Peyer's patch (tissue), 4 donors: ENCODE measurements at places on chromosomes 13 and 19. TPM values are rescaled to one million over a fixed set of nuclear protein-coding genes. Genes with fewer than 3 reads are reported as not detected.
A peak's percentile ranks its signal among the peaks of the same experiment; 100 is the strongest.

DNA sequence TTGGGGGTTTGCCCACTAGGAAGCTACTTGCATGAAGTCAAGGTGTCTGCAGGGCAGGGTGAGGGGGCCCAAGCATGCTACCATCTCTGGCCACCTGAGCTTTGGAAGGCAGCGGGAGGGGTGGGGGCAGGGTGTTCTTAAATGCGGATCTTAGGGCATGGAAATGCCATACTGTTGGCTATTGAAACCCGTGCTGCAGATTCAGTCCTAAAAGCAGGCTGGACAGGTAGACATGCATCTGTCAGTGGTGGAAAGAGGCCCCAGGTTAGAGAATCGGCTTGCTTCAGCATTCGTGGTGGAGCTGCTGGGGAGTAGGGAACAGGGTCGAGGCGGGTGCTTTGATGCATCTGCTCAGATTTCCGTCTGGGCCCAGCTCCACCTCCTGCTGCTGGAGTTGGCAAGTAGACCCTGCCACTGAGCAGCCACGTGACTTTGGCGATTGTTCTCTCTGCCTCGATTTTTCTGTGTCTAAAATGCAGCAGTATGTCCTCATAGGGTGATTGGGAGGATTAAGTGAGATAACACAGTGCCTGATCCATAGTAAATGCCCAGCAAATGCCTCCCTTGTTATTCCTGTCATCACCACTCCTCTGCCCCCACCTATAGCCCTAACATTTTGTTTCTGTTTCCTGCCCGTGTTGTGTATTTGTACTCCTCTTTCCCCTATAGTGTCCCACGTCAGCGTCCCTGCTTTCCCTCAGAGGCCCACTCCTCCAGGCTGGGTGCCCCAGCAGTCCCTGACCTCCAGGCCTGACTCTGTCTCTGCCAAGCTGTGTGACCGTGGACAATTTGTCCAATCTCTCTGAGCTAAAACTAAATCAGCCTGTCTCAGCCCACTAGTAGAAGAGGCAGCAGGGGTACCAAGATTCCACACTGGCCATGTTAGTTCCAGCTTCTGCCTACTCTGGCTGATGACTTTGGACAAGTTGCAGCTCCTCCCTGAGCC, 5.8 kb downstream of the PPP1R37 start:
- DNase-seq, result no peak

DNA sequence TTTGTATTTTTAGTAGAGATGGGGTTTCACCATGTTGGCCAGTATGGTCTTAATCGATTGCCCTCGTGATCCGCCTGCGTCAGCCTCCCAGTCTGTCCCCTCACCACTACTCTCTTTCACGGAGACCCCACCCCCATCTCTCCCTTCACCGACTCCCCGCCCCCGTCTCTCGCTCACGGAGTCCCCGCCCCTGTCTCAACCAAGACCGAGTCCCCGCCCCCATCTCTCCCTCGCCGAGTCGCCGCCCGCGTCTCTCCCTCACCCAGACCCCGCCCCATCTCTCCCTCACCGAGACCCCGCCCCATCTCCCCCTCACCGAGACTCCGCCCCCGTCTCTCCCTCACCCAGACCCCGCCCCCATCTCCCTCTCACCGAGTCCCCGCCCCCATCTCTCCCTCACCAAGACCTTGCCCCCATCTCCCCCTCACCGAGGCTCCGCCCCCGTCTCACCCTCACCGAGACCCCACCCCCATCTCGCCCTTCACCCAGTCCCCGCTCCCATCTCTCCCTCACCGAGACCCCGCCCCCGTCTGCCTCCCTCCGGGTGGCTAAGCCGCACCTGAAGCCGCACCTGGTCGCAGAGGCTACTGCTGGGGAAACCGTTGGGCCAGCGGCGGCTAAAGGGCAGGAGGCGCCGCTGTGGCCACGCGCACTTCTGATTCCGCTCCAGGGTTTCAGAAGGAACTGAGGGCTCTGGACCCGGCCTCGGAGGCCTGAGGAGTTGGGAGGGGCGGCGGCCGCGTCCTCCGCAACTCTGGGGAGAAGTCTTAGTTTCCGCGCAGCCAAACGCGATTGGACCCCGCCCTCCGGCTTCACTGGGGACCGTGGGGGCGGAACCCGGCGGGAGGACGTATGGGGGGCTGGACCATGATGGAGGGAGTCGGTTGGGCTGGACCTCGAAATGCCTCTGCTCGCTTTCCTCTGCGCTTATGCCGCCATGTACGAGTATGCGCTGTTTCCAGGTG, 17.1 kb upstream of the ZNF846 start:
- DNase-seq, result peak; percentile 99

- no peak for DNase-seq
Observed at GRCh38 chr13:23570099-23570920, at the start of gene TNFRSF19. TSS of gene TNFRSF19 (plus strand) at chr13:23570412. CDS start at chr13:23590184, 19,772 bp downstream.

GRCh38 chr13:78786459-78786858, 127.5 kb upstream of the OBI1 start:
- DNase-seq, result no peak

- no peak for DNase-seq
Observed at GRCh38 chr13:64723724-64724123, 2506.4 kb downstream of the PCDH9 start.

CD37 gene
- total RNA-seq, result 12.3 TPM

ADPRHL1 gene
- not detected for total RNA-seq

COPE gene
- 205 TPM for total RNA-seq

GNG8 gene
- not detected for total RNA-seq
